NCI-H1436 (cell line): ENCODE measurements at places on chromosomes 16 and 17.
A peak's percentile ranks its signal among the peaks of the same experiment; 100 is the strongest.

GRCh38 chr17:67221062-67221998 is 23.7 kb downstream of the HELZ start:
- DNase-seq, result peak; percentile 39

- no peak for DNase-seq
Measured at GRCh38 chr16:893360-893759, 77.4 kb downstream of the LMF1 start.

- no peak for DNase-seq
Measured at GRCh38 chr16:73848993-73849392, 447.6 kb upstream of the PSMD7 start.

GRCh38 chr16:86716649-86717048 is 138.3 kb downstream of the FOXL1 start:
- DNase-seq, result no peak

GRCh38 chr16:29649588-29650494 is 13.2 kb upstream of the SPN start:
- no peak for DNase-seq

- DNase-seq, result no peak
Measured at GRCh38 chr17:74858672-74859458, 820 bp downstream of the GRIN2C start.

GRCh38 chr16:11572301-11572995 is 14.3 kb downstream of the LITAF start:
- DNase-seq, result no peak

- no peak for DNase-seq
Measured at GRCh38 chr17:3645310-3645709, 8.8 kb downstream of the CTNS start.

GRCh38 chr17:43905985-43906852 is 1.1 kb downstream of the MPP2 start:
- DNase-seq, result peak; percentile 34

DNA sequence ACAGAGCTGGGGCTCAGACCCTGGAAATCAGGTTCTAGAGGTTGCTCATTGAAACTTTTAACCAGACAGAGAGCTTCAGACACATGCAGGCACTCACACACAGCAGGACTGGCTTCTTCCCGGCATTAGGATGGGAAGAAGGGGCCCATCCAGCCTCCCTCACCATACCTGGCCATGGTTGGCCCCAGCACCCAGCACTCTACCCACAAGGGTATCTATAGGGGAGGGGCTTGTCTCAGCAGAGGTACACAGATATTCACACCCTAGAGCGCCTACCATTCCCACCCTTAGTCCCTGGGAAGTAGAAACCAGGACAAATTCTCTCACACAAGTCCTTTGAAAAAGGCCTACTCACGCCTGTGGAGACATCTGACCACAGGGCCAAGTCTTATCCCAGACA is 20.5 kb upstream of the CCL2 start:
- no peak for DNase-seq

- DNase-seq, result no peak
Measured at GRCh38 chr17:62600805-62601204, 26.7 kb upstream of the MRC2 start.

DNA sequence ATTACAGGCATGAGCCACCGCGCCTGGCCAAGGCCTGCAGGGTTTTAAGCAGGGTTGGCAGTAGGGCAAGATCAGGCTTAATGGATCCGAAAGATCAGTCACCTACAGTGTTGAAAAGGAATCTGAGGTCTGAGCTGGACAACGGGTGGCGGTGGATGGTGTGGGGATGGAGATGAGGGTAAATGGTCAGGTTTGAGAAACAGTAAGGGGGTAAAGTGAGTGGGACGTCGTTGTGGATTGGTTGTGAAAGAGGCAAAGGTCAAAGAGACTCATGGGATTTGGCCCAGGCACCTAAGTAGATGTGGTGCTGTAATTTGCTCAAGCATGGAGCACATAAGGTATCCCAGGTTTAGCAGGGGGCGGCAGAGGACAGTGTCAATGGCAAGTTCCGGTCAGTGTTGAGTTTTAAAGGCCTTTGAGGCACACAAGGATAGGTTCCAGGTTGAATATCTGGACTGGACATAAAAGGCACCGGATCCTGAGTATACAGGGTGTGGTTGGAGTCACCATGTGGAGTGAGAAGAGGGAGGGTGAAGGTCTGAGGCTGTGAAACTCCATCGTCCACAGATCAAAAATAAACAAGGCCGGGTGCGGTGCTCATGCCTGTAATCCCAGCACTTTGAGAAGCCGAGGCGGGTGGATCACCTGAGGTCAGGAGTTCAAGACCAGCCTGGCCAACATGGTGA is 1.1 kb upstream of the SLC16A5 start:
- no peak for DNase-seq

DNA sequence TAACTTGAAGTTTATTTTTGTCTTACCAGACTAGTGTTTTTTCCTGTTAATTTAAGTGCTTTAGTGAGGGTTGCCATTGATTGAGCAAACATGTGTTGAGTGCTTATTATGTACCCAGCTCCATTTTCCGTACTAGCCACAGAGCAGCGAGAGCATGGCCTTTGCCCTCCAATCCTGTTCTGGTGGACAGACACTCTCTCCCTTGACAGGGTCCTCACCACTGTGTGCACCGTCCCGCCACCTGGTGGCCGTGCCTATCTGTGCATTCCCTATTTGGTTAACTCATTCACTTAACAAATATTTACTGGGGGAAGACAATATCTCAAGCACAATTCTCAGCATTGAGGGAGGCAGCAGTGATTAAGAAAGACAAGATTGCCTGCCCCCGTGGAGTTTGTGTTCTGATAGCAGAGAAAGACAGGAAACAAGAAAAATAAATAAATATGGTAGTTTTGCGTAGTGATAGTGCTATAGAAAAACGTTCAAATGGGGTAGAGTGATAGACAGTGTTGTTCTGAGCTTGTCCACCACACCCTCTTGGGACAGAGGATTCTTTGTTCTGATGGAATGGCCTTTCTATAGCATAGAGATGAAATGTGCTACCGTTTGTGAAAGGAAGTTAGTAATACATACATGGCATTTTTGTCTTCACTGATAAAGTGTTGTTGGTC is 13.0 kb downstream of the CDH13 start:
- no peak for DNase-seq

- no peak for DNase-seq
Measured at GRCh38 chr16:65343556-65343955, 221.7 kb upstream of the CDH11 start.

DNA sequence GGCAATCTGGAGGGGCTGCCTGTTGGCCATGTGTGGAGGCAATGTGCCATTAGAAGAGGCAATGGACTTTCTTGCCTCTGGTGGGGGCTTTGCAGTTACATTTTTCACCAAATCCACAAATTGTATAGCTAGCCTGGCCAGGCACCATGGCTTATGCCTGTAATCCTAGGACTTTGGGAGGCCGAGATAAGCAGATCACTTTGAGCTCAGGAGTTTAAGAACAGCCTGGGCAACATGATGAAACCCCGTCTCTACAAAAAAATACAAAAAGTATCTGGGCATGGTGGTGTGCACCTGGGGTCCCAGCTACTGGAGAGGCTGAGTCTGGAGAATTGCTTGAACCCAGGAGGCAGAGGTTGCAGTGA is 2.7 kb upstream of the RNF112 start:
- DNase-seq, result no peak

DNA sequence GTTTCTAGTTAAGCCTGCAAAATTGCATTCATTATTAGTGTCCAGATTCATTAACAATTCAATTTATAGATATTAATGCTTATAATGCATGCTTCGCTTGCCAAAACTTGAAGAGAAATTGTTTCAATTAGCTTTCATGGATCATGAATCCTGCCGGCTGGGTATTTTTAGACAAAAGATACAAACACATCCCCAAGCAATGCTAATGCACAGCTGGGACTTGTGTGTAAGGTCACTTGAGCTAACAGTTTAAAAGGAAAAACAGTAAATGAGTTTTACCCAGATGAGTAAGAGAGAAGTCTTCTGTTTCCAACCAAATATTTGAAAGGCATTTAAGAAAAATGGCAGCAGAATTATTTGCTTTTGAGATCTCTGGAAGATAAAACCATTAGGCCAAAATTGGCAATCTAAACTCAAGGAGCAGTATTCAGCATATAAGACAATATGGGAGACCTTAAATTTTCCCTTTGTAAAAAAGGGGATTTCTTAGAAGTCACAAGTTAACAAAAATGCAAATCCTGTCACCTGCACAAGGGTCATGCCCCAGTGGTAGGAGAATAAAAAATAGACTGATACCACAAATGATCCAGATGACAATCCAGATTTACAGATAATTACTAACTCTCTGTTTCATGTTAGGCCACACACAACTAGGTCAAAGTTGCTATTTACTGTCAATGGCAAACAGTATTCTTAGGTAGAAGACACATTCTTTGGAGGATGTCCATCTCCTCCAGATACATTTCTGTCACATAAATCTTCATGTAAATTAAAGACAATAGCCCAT is 418.4 kb upstream of the PMFBP1 start:
- DNase-seq, result no peak

- DNase-seq, result no peak
Measured at GRCh38 chr16:606656-607307, 16.9 kb downstream of the RAB40C start.

GRCh38 chr17:79664930-79665737 is 54.3 kb upstream of the RBFOX3 start:
- peak; percentile 34 for DNase-seq

DNA sequence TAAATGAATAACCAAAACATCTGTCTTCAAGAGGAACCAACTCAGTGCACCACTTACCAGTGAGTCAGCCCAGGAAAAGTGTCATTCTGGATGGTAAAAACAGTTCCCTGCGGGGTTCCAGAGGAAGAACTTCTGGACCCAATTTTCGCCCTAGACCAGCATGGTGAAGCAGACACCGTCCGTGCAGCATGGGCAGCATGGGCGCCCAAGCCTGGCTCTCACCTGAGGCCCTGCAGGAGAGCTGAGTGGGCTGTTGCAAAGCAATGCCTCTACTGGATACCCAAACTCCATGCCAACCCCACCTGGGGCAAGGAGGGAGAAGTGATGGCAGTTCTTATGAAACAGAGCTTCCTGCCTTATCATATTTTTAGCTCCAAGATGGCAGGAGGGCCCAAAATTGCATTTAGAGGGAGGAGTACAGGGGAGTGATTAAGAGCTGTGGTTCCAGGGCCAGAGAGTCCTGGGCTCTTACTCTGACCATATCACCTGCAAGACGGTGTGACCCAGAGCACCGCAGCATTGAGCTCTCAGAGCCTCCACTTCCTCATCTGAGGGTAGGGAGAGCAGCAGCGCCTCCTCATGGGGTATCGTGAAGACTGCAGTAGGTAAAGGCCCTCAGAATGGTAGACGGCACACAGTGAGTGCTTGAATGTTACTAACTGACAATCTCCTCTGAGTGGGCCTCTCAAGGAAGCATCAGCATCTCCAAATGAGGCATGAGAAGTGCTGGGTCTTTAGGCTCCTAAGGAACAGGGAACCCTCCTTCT is 16.6 kb upstream of the INPP5K start:
- DNase-seq, result no peak

DNA sequence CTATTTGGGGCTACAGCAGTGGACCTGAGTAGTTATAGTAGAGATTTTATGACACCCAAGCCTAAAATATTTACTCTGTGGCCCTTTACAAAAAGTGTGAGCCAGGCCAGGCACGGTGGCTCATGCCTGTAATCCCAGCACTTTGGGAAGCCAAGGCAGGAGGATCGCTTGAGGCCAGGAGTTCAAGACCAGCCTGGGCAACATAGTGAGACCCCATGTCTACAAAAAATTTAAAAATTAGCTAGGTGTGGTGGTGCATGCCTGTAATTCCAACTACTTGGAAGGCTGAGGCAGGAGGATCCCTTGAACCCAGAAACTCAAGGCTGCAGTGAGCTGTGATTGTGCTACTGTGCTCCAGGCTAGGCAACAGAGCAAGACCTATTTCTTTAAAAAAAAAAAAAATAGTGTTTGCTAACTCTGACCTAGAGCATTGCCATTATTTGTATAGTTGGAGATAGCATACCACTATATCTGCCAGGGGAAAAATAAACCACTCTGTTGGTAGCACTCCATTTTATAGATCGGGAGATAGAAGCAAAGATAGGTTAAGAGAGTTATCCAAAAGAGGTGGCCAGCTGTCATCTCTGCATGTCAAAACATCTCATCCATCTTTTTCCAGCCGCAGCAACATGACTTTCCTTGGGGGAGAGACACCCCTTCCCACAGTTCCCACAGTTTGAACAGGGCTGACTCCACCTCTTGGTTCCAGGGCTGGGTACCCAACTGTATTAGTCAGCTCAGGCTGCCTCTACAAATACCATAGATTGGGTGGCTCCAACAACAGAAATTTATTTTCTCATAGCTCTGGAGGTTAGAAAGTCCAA is 3.0 kb upstream of the ITPRIPL2 start:
- no peak for DNase-seq

DNA sequence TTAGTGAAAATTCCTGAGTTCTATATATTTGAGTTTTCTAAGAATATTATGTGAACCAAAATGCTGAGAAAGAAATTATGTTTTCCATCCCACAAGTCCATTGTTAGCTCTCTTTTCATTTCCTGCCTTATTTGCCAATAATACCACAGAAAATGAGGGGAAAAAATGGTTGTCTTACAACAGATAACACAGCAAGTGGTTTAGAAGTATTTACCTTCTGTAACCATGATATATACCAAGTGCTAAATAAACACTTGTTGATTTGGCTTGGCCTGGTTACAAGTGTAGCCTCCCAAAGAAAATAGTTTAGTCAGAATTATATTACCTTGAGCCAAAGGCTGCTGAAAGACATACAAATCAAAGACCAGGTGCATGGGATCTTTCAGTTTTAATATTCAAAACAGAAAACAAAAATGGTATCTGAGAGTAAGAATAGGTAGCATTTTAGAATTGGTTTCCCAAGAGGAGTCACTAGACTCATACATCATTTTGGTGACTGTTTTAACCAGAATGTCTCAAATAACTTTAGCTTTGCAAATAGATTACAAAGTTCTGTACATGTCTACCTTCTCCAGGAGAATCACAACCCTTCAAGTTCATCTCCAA is 439.8 kb upstream of the DYNLRB2 start:
- DNase-seq, result no peak

GRCh38 chr16:81198635-81199034 is 39.9 kb upstream of the BCO1 start:
- DNase-seq, result no peak

DNA sequence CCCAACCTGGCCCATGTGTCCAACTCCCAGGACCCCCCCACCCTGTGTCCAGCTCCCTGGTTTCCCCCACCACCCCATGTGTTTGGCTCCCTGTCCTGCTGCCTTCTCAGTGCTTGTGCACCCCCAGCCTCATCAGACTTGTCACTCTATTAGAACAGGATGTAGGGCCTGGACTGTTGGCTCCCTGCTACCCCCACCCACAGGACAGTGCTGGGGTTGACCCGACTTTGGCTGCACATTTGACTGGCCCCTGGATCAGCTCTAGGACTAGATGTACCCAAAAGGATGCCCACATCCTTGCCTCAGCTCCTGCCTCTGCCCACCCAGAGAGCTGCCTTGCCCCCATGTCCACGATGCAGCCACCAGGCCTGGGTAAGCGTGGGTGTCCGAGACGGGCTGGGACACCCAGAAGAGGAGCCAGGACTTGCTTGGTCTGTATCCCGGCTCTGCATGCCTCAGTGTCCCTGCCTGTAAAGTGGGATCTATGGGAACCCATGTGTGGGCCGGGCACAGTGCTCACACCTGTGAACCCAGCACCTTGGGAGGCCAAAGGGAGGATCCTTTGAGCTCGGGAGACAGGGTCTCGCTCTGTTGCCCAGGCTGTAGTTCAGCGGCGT is 1.5 kb upstream of the CCDC57 start:
- no peak for DNase-seq

GRCh38 chr17:32103476-32104113 is 38.7 kb upstream of the RHOT1 start:
- no peak for DNase-seq

- DNase-seq, result no peak
Measured at GRCh38 chr16:49647673-49648072, 208.2 kb downstream of the ZNF423 start.
